ENCODE measurements at places on chromosomes 12 and 14.

DNA sequence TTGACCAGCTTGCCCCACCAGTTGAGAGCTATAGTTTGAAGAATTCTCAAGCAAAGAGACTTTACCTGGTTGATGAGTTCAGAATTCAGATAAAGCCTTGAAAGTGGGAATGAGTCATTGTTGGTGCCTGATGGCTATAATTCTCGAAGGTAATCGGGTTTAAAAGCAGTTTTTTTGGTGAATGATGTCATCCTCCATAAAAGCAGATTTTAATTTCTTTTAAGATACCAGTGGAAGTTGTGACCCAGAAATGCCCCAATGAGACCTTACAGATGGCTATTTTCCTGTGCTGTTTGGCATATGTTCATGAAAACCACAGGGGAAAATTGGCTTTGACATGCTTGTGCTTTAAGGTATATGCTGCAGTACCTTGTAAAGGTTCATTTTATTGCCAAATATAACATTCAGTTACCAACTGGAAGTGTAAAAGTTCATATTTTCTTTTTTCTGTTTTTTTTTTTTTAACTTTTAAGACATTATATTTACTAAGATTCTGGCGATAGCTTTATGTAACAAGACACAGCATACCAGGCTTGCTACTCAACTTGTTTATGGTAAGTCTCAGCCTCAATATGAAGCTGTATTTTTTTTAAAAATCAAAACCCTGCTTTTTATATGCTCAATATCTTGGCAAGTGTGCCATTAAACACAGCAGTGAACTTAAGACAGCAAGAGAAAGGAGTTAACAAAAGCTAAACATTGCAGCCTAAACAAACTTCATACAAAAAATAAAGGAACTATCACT, 119.3 kb downstream of the LMNTD1 start:
- DNase-seq: no peak

GRCh38 chr12:67482751-67483661, 165.5 kb upstream of the DYRK2 start:
- DNase-seq: no peak

GRCh38 chr12:84421103-84421502, 491.5 kb downstream of the SLC6A15 start:
- peak; percentile 6 for DNase-seq

DNA sequence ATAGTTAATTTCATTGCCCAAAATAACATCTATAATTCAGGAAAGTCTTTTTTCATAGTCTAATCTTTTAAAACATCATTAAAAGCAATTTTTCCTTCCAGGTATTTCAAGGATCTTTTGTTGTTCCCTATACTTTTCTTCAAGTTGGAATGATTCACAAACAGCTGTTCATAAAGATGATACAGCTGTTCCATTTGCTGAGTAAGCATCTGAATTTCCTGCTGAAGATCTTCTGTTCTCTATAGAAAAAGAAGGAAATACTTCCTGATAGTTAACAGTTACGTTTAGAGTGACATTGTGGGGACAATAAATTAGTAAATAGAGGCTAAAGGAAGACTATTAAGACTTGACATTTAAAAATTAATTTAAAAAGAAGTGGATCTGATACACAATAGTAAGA, 30.3 kb upstream of the ESR2 start:
- DNase-seq: no peak

- DNase-seq: no peak
Measured at GRCh38 chr12:119432949-119433348, 98.4 kb downstream of the CCDC60 start.

All from GM13976 (cell line).